K562 (cell line): ENCODE measurements at places on chromosomes 7 and 10. TPM values are rescaled to one million over a fixed set of nuclear protein-coding genes. Genes with fewer than 3 reads are reported as not detected.

- DNase-seq: no peak
Measured at GRCh38 chr10:132336919-132337407, 5.0 kb downstream of the LRRC27 start.

The ANKRD61 gene
- total RNA-seq: not detected in 2 replicates

The FGFBP3 gene
- 3.0 TPM in 2 replicates for total RNA-seq

The C10orf105 gene
- 0.09 TPM in 2 replicates for total RNA-seq

- DNase-seq: peak; percentile 32
Measured at GRCh38 chr10:71923138-71923692, 41.0 kb upstream of the CHST3 start.

The MORN4 gene
- 11.4 and 12.1 TPM in 2 replicates for total RNA-seq

DNA sequence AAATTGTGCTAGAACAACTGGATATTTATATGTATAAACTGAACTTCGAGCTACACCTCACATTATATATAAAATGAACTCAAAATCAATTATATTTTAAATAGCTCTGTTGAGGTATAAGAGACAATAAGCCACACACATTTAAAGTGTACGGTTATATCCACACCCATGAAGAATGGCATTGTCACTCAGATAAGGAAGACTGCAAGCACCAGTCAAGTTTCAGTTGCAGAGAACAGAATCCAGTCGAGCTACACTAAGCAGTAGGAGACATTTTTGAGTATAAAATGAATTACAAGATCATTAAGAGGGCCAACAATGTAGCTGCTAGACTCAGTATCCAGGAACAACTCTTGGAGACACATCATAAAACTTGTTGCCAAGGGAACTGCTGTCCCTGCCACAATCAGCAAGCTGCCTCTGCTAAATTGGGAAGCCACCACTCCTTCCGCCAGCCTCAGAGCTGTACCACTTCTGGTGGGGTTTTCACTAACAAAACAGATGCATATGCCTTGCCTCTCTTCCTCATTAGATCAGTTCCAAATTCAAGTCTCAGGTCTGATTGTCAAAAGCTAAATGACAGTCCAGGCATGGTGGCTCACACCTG is 19.6 kb upstream of the GPNMB start:
- no peak for DNase-seq

GRCh38 chr10:72744566-72744965 is 52.6 kb downstream of the MCU start:
- no peak for DNase-seq

The IMMP2L gene
- total RNA-seq: 45.2 and 53.0 TPM in 2 replicates

DNA sequence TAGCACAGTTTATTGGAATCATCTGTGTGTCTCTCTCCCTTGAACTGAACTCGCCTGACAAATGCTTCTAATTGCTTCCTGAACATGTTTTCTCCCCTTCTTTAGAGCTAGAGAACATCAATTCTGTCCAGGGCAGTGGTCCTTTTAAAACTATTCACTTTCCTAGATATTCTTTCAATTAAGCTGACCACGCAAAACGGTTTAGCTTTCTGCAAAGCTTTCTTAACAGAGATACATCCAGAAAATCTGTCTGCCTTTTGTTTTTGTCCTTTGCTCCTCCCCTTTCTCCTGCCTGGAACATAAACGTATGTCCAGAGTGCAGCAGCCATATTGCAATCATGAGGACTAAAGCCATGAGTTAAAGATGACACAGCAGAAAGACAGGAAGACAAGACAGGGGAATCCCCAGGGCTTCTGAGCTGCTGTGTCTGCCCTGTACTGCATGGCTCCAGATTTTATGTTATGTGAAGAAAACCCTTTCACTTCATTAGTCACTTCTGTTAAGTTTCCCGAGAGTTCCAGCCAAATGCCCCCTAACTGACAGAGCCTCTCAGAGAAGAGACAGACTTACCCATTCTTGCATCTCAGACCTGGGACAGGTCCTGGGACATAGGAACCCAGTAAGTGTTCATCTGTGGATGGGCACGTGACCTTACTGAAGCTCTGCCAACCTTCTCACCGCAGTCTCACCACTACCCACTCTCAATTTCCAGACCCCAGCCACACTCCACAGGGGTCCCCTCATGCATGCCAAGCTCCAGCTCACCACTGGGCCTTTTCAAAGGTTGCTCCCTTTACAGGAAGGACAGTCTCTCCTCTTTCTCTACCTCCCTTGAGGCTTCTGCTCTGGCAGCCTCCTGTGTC is 35.0 kb upstream of the CPXM2 start:
- DNase-seq: peak; percentile 8

DNA sequence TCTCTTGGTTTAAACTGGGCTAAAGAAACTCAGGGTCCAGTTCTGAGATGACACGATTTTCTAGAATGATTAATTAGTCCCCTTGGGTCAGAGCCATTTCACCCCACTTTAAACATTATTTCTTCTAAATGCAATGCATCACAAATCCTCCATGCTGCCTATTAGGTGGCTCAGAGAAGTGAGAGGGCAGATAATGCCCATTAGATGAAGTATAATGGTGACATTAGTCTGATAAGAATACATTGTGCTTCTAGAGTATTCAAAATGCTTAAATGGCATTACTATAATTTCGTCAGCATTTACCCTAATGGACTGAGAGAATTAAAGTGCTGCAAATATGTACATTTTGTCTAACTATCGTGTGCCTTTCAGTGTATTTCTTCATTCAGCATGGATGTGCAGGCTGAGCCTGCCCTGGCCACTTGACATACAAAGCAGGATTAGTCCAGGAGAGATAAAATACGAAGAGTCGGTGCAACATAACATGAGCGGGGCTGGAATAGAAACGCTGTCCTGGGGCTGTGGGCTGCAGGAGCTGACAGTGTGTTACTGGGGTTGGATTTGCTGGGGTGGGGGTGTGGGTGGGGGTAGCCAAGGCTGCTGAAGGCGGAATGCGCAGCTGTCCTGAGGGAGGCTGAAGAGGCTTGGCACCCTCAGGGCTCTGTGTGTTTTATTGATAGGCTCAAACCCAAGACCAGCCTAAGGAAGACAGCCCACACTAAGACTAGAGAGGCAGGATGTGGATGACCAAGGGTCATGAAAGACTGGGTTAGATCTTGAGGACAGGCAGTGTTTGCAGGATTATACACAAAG is 52.8 kb upstream of the KLF6 start:
- no peak for DNase-seq

- DNase-seq: peak; percentile 39
Measured at GRCh38 chr7:64098-64915, 128.1 kb upstream of the FAM20C start.

The MPLKIP gene
- total RNA-seq: 81.5 and 93.0 TPM in 2 replicates

- DNase-seq: no peak
Measured at GRCh38 chr10:101157756-101158458, 26.8 kb downstream of the TLX1 start.

The TAC1 gene
- total RNA-seq: not detected in 2 replicates

GRCh38 chr10:104548090-104548489 is 93.0 kb upstream of the SORCS3 start:
- DNase-seq: no peak

DNA sequence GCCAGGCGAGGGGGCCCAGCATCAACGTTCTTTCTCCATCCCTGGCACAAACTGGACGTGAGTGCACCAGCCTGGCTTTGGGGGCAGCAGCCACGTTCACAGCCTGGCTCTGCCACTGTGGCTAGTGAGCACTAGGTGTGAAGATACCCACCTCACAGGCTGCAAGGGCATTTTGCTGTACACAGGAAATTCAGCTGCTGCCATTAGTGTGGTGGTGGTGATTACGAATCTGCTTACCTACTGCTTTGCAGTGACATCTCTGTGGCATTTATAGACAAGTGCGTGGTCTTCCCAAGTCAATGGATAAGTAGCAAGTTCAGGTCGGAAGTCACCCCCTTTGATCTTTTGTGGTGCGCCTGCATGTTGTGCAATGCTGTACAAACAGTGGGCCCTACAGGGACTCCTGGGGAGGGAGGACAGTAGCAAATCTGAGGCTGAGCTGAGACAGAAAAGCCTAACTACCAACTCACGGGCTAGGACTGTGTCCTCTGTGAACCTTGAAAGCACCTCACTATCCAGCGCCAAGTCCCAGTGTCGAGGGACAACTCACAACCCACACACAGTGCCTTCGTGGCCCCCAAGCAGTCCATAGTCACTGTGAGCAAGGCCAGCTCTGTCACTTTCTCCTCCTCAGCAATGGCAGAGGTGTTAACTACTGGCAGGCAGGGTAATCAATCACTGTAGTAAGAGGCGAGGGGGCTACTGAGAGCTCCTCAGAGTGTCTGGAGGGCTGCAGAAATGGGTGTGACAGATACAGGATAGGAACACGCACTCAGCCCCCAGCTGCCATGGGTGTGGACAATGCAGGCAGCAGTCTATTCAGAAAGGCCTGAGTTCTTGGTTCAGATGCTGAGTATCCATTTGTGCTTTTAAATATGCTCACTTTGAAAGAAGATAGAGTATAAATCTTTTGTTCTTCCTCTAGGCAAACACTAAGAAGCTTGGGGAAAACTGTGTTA is 17.0 kb upstream of the MMP21 start:
- no peak for DNase-seq

DNA sequence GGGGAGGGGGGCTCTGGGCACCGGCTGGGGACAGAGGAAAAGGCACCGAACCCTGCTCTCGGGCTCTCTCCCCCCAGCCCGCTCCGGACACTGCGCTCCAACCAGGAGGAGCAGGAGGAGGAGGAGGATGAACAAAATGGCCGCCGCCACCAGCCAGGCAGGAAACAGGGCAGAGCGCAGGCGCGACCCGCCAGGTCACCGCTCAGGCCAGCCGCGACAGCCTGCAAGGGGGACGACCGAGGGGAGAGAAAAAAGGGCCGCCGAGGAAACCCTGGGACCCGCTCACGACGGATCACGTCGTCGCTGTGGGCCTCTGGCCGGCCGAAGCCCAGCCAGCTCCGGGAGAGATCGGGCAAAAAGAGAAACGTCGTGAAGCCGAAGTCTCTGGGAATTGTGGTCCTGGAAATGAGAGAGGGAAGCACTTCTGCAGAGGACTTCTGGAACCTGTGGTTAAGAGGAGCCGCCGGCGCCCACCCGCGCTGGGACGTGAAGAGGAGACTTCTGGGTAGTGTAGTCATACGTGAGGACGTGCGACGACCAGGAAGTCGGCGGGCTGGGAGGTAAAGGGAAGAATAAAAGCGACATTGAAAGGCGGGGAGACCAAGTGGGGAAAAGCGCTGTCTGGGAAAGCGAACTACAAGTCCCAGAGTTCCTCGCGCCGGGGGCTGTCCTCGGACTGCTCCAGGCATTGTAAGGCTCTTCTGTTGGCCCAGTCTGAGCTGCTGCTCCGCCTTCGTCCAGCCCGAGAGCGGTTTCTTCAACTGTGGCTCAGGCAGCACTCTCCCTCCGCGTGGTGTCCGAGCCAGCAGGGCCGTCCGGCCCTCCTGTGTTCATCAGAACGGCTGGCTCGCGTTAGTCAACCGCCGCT is at the start of gene TIAL1:
Gene TIAL1 (minus strand): TSS at position 428 of the 868 bp plus-strand sequence. CDS start 499 bp downstream, outside the sequence.
- peak; percentile 75 for DNase-seq

The CDHR3 gene
- 0.34 and 0.66 TPM in 2 replicates for total RNA-seq

GRCh38 chr10:23375366-23375765 is 30.8 kb upstream of the C10orf67 start:
- DNase-seq: no peak

DNA sequence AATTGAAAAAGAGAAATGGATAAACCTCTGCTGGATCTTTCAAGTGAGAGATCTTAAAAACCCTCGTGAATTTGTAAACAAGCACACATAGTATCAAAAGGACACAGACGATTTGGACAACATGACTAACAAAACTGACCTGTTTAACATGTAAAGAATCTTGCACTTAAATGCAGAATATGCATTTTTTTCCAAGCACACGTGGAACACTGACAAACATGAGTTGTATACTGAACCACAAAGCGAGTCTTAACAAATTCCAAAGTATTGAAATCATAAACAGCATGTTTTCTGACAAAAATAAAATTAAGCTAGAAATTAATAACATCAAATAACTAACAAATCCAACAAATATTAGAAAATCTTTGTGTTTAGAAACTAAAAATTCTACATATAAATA is 65.0 kb upstream of the ZNF746 start:
- DNase-seq: no peak

GRCh38 chr10:57145548-57145947 is 784.5 kb upstream of the ZWINT start:
- DNase-seq: no peak

GRCh38 chr7:68482800-68483199 is 1115.5 kb upstream of the AUTS2 start:
- DNase-seq: no peak

The TRIM74 gene
- total RNA-seq: not detected in 2 replicates

The SCART1 gene
- total RNA-seq: 4.4 and 5.5 TPM in 2 replicates

DNA sequence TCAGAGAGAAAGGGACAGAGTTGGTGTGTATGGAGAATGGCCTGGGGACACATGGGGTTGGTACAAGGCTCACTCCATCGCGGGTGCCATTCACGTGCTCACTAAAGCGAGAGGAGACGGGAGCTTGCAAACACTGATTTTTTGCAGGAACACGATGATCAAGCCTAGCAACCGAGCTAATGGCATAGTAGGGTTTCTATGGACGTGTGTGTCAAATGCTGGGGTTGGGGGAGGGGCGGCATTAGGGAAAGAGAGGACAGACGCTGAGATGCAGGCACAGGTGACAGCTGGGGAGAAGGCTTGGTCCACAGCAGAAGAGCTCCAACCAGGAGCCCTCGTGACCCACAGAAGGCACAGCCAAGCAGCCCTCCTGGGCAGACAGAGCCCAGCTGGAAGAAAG is 33.9 kb downstream of the RCC1L start:
- DNase-seq: no peak

The ABCB4 gene
- total RNA-seq: 0.27 and 0.73 TPM in 2 replicates

DNA sequence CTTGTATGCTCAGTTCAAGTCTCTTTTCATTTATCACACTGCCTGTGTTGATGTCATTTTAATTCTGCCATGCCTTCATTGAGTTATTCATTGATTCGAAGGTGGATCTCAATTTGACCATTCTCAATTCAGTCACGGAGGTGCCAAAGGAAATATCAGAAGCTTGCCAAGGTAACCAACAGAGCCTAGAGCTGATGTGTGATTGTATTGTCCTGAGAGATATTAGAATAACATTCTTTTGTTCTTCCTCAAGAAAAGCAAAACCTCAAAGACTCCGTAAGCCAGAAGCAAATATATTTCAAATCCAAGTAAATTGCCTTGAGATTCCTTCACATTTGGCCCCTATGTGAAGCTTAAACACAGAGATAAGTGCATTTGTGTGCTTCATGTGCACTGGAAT is 345.3 kb downstream of the CXCL12 start:
- no peak for DNase-seq

The OR2A5 gene
- total RNA-seq: not detected in 2 replicates

DNA sequence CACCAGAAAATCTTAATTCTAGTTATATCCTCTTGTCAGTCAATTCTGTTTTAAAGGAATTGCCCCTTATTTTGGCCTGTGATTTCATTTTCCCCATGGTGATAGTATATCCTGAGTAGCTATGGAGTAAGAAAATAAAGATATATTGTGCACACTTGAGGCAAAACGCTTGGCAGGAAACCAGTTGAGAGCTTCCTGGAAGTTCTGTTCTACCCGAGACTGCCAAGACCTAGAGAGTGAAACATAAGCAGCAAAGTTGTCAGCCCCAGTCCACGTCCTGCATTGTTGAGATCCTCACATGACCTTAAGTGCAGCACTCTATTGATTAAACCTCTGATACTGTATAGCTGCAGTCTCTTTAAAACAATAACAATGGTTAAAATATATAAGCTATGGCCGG is 235.2 kb downstream of the CDC14C start:
- DNase-seq: no peak

The CLCN1 gene
- total RNA-seq: not detected in 2 replicates

The JMJD1C gene
- total RNA-seq: 46.0 and 47.2 TPM in 2 replicates

- DNase-seq: no peak
Measured at GRCh38 chr10:73647875-73648651, 6.8 kb upstream of the MYOZ1 start.

The LIPF gene
- total RNA-seq: not detected in 2 replicates

- no peak for DNase-seq
Measured at GRCh38 chr10:18397906-18398305, 253.5 kb downstream of the NSUN6 start.
